ENCODE measurements at places on chromosomes 2 and 18.
A peak's percentile ranks its signal among the peaks of the same experiment; 100 is the strongest.

GRCh38 chr2:241925821-241926441, 56.4 kb downstream of the RTP5 start:
- no peak for DNase-seq

DNA sequence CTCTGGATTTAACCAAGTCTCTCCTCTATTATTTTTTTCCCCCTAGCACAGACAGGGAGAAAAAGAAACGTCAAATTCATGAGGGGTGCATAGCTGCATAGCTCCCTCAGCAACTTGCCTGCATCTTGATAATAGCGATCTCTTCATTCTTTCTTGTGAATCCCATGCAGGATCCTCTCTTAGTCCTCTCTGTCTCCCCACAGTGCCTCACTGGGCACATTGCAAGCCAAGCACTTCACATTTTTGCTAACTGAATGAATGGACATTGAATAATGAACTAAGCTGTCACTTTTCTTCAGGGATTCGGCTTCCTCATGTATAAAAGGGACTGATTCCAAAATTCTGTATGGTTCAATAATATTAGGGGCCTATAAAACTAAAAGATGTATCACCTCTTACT, 2.9 kb upstream of the EPB41L3 start:
- peak; percentile 66 for DNase-seq

GRCh38 chr2:33477473-33478468, 1.3 kb downstream of the RASGRP3 start:
- DNase-seq, result no peak

DNA sequence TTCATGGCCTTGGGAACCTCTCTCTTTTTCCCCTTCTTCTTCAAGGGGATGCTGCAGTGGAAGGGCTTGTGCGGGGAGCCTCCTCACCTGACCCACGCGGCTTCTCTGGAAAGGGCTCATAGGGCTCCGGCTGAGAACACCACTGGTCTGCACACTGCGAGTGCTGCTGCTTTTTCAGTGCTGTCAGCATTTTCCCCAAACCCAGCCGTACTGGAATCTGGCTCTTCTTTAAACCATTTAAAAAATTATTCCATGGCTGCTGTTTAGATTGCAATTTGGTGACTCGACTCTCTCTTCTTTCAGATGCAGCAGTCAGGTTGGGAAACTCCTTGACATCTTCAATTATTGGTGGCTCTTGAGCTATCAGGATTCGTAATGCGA, 272.6 kb upstream of the DSEL start:
- no peak for DNase-seq

DNA sequence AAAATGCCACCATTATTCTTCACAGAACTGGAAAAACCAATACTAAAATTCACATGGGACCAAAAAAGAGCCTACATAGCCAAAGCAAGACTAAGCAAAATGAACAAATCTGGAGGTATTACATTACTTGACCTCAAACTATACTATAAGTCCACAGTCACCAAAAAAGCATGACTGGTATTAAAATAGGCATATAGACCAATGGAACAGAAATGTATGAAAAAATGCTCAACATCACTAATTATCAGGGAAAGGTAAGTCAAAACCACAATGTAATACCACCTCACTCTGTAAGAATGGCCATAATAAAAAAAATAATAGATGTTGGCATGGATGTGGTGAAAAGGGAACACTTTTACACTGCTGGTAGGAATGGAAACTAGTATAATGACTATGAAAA, 158.6 kb downstream of the CDH2 start:
- peak; percentile 23 for DNase-seq

DNA sequence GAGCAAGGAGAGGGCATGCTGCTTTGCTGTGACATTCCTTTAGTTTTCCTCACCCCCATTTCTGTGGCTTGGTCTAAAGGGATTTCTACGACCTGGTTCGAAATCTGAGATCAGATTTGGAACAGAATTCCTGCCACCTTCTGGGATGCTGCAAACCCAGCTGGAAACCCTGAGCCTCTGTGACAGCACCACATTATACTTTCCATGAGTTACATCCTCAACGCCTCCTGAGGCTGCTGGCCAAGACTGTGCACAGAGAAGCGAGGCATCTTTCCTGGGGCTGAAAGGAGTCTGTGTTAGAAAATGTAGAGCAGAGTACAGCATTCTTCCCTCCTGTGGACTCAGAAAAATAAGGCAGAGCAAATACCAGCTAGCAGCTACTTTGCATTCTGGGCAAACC, 138.1 kb upstream of the CHAC2 start:
- no peak for DNase-seq

DNA sequence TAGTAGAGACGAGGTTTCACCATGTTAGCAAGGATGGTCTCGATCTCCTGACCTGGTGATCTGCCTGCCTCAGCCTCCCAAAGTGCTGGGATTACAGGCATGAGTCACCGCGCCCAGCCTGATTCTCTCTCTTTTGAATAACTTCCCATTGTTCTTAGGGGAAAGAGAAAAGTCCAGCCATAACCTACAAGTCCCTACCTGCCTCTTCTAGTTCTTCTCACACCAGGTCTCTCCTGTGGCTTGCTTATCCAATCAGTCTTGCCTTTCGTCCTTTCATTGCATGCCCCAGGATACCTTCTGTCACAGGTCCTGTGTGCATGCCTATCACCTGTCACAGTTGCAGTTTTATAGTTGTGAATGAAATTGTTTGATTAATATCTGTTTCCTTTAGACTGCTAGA, 148.1 kb downstream of the SLC4A3 start:
- DNase-seq, result no peak

- DNase-seq, result peak; percentile 95
Measured at GRCh38 chr2:225889452-225889851, 489.9 kb downstream of the NYAP2 start.

DNA sequence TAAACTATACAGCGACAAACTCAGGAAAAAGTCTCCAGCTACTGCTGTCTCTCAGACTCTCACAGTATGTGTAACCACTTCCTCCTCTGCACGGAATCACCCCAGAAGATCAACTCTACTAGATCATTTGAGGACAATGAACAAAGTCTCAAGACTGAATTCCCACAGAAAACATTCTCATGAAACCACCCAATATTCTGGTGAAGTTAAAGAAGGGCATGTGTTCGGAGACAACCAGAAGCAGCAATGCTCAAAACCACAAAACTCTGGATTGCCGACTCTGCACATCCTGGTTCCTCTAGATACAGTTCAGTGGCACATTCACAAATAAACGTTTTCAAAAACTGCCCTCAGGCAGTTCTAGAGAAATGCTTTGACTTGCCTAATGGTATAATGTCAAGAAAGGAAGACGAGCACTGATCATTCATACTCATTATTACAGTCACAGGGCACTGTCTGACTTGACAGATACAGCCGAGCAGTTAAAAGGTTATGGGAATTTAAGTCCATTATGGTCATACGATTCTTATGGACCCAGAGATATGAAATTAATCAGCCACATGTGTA, 91.9 kb upstream of the STK17B start:
- DNase-seq, result peak; percentile 79

DNA sequence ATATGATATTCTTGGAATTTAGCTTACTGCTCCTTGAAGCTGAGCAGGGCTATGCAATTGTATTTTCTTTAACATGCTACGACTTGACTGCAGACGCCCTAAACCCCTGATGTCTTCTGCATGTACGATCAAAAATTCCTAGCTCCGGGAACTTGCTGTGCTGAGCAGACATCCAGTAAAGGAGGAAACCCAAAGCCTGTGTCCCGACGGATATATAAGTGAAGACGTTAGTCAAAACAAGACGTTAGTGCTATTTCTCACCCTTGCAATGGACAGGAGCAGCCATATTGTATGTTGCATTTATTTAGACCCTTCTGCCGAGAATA, 51.5 kb downstream of the SETBP1 start:
- DNase-seq, result no peak

DNA sequence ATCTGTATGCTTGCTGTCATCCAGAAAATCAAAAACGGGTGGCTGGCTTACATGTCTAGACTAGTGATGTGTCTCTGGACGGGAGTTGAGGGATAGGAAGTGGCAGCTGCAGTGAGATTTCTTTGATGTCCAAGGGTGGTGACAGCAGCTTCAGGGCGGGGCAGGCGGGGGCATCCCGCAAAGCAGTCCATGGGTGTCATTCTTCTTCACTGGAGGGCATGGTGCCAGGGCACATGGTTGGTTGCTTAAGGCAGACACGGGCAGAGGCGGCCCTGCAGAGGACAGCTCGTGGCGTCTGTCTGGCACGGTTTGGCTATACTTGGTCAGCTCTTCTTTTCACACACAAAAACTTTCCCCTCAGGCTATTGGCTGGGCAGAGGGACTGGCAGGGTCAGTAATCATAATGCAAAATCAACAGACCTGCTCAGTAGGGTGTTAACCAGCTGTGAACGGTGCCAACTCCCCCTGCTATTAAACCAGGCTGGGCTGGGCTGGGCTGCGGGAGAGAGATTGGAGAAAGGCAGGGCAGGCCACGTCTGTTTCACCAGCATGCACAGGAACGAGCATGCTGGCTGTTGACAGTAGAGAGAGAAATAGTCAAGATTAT, 63.7 kb downstream of the COL4A3 start:
- peak; percentile 18 for DNase-seq

GRCh38 chr18:13051159-13051558, 60.0 kb downstream of the CEP192 start:
- DNase-seq, result no peak

All from fibroblast of skin of scalp (primary cell).